ENCODE measurements at places on chromosomes 12 and 14. TPM values are rescaled to one million over a fixed set of nuclear protein-coding genes. Genes with fewer than 3 reads are reported as not detected.

The TAS2R13 gene
- total RNA-seq, result 7.1 TPM

DNA sequence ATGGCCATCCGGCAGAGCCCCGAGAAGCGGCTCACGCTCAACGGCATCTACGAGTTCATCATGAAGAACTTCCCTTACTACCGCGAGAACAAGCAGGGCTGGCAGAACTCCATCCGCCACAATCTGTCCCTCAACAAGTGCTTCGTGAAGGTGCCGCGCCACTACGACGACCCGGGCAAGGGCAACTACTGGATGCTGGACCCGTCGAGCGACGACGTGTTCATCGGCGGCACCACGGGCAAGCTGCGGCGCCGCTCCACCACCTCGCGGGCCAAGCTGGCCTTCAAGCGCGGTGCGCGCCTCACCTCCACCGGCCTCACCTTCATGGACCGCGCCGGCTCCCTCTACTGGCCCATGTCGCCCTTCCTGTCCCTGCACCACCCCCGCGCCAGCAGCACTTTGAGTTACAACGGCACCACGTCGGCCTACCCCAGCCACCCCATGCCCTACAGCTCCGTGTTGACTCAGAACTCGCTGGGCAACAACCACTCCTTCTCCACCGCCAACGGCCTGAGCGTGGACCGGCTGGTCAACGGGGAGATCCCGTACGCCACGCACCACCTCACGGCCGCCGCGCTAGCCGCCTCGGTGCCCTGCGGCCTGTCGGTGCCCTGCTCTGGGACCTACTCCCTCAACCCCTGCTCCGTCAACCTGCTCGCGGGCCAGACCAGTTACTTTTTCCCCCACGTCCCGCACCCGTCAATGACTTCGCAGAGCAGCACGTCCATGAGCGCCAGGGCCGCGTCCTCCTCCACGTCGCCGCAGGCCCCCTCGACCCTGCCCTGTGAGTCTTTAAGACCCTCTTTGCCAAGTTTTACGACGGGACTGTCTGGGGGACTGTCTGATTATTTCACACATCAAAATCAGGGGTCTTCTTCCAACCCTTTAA lies 1.5 kb downstream of the FOXG1 start:
- DNase-seq, result no peak
- H3K4me1 ChIP-seq, result peaks cover 8% of the 10 kb centered on the region
- no peaks in the 10 kb centered on the region for H3K36me3 ChIP-seq
- peaks cover 22% of the 10 kb centered on the region for H3K27me3 ChIP-seq
- H3K4me3 ChIP-seq, result no peak overlapping the region

- H3K4me1 ChIP-seq, result peaks cover 7% of the 10 kb centered on the region
- H3K4me3 ChIP-seq, result no peak overlapping the region
- no peaks in the 10 kb centered on the region for H3K36me3 ChIP-seq
- no peaks in the 10 kb centered on the region for H3K27me3 ChIP-seq
- H3K27ac ChIP-seq, result no peak overlapping the region
Measured at GRCh38 chr12:40646456-40646855, 45.8 kb upstream of the CNTN1 start.

GRCh38 chr12:58765653-58766512 lies 154.4 kb downstream of the LRIG3 start:
- no peak for DNase-seq
- H3K27ac ChIP-seq, result no peak overlapping the region
- H3K4me3 ChIP-seq, result no peak overlapping the region

The PTCSC3 gene
- total RNA-seq, result not detected

The STXBP6 gene
- total RNA-seq, result 4.4 TPM

The TMPRSS12 gene
- total RNA-seq, result not detected

- no peaks in the 10 kb centered on the region for H3K4me1 ChIP-seq
- H3K27me3 ChIP-seq, result no peaks in the 10 kb centered on the region
- no peaks in the 10 kb centered on the region for H3K36me3 ChIP-seq
- no peak for DNase-seq
- H3K4me3 ChIP-seq, result no peak overlapping the region
Measured at GRCh38 chr12:99498756-99499155, 148.8 kb upstream of the GARIN6 start.

The FGF23 gene
- total RNA-seq, result not detected

DNA sequence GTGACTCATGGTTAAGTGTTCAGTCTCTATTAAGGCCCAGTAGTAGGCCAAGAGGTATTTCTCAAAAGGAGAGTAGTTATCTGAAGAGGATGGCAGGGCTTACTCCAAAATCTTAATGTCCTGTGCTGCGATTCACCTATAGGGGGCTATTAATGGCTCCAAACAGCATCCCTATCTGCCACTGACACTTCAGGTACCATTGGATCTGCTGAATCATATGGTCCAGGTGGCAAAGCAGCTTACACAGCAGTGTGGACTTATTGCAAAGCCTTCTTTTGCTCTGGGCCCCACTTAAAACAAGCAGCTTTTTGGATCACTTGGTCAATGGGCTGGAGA lies 60.8 kb upstream of the ATP2B1 start:
- no peak overlapping the region for H3K27ac ChIP-seq
- no peaks in the 10 kb centered on the region for H3K36me3 ChIP-seq
- H3K4me1 ChIP-seq, result no peaks in the 10 kb centered on the region
- no peak overlapping the region for H3K4me3 ChIP-seq

GRCh38 chr12:82645414-82645813 lies 41.3 kb upstream of the TMTC2 start:
- no peaks in the 10 kb centered on the region for H3K4me1 ChIP-seq
- no peak for DNase-seq
- no peak overlapping the region for H3K4me3 ChIP-seq
- no peaks in the 10 kb centered on the region for H3K36me3 ChIP-seq

Measured in vagina (tissue), 2 donors.